T1000 (cell line): ENCODE measurements at places on chromosomes 5 and 9.

- DNase-seq: no peak
Measured at GRCh38 chr5:58268268-58268667, 191.6 kb downstream of the PLK2 start.

GRCh38 chr5:1527533-1528205 lies 3.9 kb upstream of the LPCAT1 start:
- DNase-seq: no peak

DNA sequence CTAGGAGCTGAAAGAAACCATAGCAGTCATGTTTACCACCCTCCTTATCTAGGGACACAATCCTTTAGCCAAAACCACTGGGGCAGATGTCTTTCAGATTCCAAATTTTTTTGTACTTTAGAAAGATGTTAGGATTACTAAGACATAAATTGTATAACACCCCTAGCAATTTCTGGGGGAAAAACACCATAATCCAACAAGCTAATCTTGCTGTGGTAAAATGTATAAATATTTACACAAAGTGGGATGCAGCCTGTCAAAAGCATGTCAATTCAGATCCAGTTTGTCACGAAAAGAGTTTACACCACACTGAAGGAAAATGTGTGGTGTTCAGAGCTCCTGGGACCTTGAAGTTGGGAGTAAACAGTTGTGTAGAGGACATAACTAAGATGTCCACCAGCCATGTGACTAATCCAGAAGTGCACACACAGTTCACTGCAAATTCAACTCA lies 274.3 kb downstream of the ADAMTSL1 start:
- DNase-seq: no peak

DNA sequence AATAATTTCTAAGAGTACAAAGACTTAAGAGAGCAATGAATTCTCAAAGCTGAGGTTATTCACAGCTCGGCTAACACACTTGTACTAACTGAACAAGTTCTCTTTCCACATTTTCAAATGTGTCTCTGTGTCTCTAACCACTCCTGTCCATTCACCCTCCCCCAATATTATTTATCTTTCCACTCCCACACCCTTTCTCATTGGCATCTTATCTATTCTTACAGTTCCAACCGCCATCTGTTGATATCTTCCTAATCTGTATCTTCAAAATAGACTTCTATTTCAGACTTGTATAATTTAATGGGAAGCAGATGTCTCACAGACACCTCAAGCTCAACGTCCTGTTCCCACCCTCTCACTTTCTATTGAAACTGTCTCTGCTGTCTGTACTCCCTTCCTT lies 205.9 kb downstream of the ANXA1 start:
- DNase-seq: no peak

- no peak for DNase-seq
Measured at GRCh38 chr5:110441035-110441434, 285.4 kb downstream of the TMEM232 start.

- no peak for DNase-seq
Measured at GRCh38 chr5:134069553-134069952, 44.9 kb upstream of the TCF7 start.

DNA sequence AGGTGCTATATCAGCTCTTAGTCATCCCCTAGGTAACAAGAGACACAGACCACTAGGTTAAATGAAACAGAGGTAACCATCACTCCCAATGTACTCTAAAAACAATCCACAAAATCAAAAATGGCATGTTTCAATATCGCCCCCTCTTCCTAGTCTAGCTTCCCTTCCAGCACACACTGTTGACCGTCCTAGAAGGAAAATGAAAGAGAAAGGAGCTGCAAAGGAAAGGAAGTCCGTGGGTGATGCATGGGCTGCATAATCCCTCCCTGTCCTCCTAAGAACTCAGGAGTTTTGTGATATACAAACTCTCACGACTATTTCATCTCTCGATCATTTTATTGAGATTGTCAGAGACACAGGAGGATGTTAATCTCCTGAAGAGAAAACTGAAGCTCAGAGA lies 101.6 kb downstream of the RFK start:
- no peak for DNase-seq

DNA sequence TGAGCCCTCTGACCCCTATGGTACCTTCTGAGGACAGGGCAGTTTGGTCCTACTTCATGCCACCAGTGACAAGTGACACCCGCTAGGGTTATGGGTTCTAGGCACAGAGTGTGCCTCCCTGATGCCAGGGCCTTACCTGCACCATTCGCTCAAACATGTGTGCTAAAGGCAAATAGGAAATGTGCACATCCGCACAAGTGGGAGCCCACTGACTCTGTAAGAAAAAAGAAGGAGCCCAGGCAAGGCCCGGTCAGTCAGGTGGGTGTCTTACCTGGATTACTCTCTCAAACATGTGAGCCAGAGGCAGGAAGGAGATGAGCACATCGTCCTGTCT lies 29.1 kb upstream of the MEIKIN start:
- no peak for DNase-seq

GRCh38 chr5:107889387-107889786 lies 218.7 kb upstream of the EFNA5 start:
- DNase-seq: no peak

GRCh38 chr9:129305246-129305645 lies 127.2 kb upstream of the IER5L start:
- DNase-seq: no peak

DNA sequence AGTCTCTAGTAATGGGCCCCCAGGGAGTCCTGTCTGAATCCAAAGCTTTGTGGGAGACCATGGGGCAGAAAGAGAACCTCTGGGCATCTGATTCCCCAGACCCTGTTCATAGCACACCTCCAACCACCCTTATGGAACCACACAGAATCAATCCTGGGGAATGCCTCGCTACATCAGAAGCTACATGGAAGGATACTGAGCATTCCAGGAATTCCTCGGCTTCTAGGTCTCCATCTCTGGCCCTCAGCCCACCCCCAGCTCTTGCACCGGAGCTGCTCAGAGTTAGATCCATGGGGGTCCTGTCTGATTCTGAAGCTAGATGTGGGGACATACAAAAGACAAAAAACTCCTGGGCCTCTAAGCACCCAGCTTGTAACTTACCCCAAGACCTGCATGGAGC lies 28.4 kb downstream of the VCP start:
- DNase-seq: no peak

GRCh38 chr9:5832071-5832537 lies 813 bp downstream of the ERMP1 start:
- DNase-seq: no peak

GRCh38 chr5:134649163-134649835 lies 714 bp downstream of the SEC24A start:
- DNase-seq: no peak

DNA sequence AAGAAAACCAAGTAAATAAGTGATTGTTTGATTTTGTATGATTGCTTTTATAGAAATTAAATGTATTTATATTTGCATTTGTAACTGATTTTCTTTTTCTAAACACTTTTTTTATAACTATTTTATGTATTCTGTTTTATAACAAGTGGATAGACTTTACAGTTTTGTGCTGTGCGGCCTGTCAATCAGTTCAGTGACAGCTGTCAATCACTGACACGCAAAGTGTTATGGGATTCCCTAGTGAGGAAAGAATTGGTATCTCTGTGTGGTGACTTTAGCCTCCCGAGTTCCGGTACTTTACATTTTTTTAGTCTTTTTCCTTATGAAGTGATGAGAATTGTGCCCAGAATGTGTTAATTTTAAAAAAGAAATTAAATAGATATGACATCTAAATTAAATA lies 16.3 kb downstream of the GPR151 start:
- no peak for DNase-seq

DNA sequence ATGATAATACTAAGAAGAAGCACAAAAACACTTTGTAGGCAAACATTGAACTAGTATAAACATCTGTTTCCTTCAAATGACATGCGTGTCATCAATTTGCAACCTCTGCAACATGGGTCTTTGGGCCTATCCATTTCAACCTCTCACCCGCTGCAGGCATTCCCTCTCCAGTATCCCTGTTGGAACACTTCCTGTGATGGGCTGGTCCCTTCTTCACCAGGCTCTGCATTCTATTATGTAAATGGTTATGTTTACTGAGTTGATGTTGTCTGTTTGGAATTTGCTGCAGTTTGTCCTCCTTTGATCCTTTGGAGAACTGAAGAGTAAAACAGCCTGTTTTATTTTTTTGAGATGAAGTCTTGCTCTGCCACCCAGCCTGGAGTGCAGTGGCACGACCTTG lies 16.6 kb upstream of the TBC1D2 start:
- no peak for DNase-seq

GRCh38 chr5:169583101-169583423 lies 511 bp upstream of the SPDL1 start:
- DNase-seq: no peak

- DNase-seq: no peak
Measured at GRCh38 chr9:98944057-98944733, 488 bp downstream of the COL15A1 start.

- no peak for DNase-seq
Measured at GRCh38 chr9:4292781-4293180, 7.1 kb downstream of the GLIS3 start.

DNA sequence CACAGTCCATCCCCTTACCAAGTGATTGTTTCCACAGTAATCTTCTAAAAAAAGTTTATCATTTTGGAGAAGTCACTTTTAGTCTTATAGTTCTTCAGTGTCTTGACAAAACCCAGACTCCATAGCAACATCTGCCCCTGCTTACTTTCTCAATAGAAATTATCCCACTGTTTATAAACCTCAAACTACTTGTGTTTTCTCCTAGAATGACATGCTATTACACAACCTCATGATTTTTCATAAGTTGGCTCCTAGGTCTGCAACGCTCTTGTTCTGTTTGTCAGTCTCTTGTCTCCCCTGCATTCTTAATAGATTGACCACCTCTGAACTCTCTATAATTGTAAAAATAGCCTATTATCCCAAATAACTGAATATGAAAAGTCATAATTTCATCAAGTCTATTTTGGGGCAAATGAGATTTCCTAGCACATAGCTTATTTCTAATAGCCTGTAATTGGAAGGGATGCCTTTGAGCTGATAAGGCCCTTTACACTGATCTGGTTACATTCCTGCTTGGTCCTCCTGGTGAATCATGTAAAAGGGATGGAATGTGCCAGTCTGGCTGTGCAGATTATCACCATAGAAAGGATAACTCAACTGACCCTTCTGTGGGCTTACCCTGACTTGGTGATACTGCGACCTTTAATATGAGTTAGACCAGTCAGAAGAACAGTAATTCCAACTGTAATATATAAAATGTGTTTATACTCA lies 69.6 kb downstream of the CHSY3 start:
- no peak for DNase-seq

DNA sequence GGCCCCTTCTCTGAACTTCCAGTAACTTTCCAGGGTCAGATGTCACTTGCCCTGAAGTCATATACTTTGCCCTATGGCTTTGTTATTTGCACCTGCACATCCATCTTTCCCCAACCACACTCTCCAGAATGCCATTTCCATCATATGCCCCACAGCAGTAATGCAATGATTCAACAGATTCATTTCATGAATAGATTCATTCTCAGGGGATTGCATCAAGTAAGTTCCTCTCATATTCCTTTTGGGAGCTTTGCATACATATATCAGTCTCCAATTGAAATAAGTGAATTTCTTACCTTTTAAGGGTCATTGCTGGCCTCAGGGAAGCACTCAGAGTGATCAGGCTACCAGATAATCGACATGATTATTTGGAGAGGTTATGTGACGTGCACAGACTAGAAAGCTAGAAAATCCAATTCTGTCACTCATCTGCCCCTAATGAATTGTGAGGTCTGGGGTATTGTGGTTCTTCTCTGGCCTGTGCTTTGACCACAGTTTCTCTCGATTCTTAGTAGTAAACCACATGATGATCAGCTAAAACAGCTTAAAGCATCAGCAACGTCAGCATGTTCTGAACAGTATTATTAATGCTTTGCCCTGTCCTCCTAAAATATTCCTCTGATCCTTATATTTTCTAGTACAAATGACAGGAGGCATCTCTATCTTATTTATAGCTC lies 179.9 kb downstream of the ATPSCKMT start:
- no peak for DNase-seq

DNA sequence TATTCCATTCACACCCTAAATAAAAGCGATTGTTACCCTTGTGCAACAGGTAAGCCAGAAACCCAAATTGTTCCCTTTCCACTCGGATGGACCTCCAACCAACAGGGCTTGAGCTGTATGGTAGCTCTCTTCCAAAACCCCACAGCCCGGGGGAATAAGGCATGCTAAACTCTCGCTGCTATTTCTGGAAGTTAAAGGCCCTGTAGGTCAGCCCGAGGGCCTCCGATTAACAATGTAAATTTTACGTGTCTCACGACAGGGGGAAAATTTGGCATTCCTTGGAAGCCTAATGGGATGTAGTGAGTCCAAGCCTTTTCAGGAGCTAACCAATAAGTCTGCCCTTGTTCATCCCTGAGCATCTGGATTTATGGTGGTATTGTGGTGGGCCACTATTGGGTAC lies 26.0 kb downstream of the CNOT8 start:
- no peak for DNase-seq

DNA sequence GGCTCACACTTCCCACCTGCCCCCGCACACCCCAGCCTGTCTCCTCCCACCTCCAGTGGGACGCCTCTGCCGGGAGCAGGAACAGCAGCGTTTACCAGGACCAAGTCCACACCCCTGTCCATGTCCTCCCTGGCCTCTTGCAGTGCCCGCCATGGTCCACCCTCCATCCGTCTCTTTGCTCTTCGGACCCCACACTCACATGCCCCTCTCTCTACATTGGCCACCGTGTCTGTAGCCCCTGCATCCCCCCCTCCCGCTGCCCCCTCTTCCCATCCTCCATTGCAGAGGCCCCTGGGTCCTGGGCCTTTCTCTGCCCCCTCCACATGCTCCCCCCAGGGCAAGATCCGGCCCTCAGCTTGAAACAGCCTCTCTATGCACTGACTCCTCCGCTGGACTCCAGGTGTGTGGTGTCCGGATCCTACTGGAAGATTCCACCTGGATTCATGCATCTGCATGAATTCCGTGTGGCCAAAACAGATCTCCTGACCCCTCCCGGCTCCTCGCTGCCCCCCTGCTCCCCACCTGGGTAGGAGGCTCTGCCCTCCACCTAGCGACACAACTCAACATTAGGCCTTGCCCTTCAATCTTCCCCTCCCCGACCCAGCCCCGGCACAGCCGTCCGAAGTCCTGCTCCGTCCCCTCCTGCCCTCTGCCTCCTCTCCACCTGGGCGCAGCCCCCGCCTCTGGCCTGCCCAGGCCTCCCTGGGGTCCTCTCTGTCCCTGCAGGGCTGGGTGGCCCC lies 168.5 kb downstream of the OLFM1 start:
- DNase-seq: no peak

- DNase-seq: no peak
Measured at GRCh38 chr9:93903886-93904648, 51.1 kb downstream of the BARX1 start.

GRCh38 chr5:179777909-179778308 lies 15.9 kb upstream of the LTC4S start:
- DNase-seq: no peak

DNA sequence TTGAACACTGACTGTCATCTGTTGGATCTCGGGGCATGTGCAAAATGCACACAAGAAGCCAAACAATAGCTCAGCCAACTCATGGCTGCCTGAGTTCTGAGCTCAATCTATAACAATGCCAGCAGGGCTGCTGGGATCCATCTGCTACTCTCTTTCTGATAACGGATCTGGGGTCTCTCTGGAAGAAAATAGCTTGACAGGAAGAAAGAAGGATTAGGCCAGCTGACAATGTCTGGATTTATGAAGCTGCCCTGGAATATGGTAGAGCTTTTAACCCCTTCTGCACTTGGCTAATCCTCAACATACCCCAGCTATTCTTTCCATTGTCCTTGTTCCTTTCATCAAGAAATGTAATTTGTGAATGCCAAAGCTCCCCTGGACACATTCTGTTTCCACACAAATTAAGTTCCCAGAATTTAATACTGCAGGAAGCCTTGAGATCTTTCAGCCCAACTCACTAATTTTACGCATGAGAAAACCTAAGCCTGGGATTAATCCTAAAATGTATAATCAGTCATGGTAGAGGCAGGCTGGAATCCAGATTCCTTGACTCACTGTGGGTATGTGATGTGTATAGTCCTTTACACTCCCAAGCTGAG lies 62.7 kb upstream of the PCA3 start:
- DNase-seq: no peak
